ENCODE measurements at places on chromosomes 4 and X.

DNA sequence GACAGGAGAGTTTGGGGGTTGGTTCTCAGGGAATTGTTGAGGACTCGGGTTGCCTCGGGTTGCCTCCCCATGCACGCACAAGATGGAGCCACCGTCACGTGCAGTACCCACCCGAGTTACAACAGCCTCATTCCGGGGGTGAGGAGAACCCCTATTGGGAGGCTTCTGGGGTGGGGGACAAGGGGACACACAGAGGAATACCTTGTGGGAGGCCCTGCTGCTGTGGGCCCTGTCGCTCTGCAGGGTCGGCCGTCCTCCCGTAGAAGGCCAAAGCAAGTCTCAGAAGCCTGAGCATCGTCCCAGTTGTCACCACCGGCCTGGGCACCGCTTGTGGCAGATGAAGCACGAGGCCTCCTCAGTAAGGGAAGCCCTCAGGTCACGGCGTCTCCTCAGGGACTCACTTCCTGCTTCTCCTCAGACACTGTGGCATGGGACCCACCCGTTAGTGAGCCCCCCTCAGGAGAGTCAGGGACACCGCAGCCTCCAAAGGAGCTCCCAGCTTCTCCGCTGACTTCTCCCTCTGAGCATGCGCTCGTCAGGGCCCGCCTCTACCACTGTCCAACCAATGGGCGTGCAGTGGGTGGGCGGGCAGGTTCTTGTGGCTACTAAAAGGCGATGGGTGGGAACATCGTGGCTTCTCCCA lies at the start of gene CT55:
CT55 (minus strand) TSS at position 522 of the 643 bp plus-strand sequence; CDS start at position 295, 227 bp downstream.
- DNase-seq = no peak
- no peaks in the 10 kb centered on the region for H3K36me3 ChIP-seq
- H3K4me3 ChIP-seq = no peak within 1 kb of the TSS
- H3K27ac ChIP-seq = no peak within 1 kb of the TSS
- H3K27me3 ChIP-seq = no peaks in the 10 kb centered on the region

- no peaks in the 10 kb centered on the region for H3K27me3 ChIP-seq
- H3K36me3 ChIP-seq = no peaks in the 10 kb centered on the region
- H3K27ac ChIP-seq = no peak overlapping the region
- no peak overlapping the region for H3K4me3 ChIP-seq
- no peak for DNase-seq
- no peaks in the 10 kb centered on the region for H3K4me1 ChIP-seq
These were observed 281.2 kb downstream of the QDPR start for GRCh38 chr4:17230727-17231126.

GRCh38 chrX:3252744-3253143 lies 93.7 kb downstream of the MXRA5 start:
- H3K4me3 ChIP-seq = no peak overlapping the region
- H3K4me1 ChIP-seq = no peaks in the 10 kb centered on the region
- no peak overlapping the region for H3K27ac ChIP-seq
- H3K36me3 ChIP-seq = no peaks in the 10 kb centered on the region
- no peak for DNase-seq

- peak; percentile 3 for DNase-seq
- H3K27me3 ChIP-seq = no peaks in the 10 kb centered on the region
- H3K27ac ChIP-seq = peak overlapping the region; percentile 62
- peaks cover 8% of the 10 kb centered on the region for H3K4me1 ChIP-seq
- H3K4me3 ChIP-seq = no peak overlapping the region
- H3K36me3 ChIP-seq = no peaks in the 10 kb centered on the region
These were observed 20.3 kb upstream of the SPON2 start for GRCh38 chr4:1192493-1193205.

DNA sequence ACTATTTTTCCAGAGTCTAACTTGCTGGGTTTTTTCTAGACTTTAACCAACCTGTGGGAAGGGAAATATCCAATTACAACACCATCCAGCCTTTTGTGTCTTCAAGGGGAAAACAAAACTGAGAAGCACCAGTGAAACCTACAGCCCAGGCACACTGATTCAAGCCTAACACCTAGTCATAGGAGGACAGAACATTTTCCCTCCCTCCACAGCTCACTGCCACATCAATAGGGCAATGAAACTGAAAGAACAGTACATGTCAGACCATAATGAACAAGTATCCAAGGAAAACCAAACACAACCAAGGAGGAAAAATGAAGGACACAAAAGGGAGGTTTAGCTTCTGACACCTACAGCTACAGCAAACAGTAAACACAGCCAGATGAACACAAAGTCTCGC lies 17.6 kb downstream of the MAGEA8 start:
- H3K4me1 ChIP-seq = no peaks in the 10 kb centered on the region
- H3K4me3 ChIP-seq = no peak overlapping the region
- no peaks in the 10 kb centered on the region for H3K27me3 ChIP-seq
- no peaks in the 10 kb centered on the region for H3K36me3 ChIP-seq
- H3K27ac ChIP-seq = no peak overlapping the region

- H3K36me3 ChIP-seq = no peaks in the 10 kb centered on the region
- no peak overlapping the region for H3K27ac ChIP-seq
- no peaks in the 10 kb centered on the region for H3K27me3 ChIP-seq
- no peaks in the 10 kb centered on the region for H3K4me1 ChIP-seq
These were observed 11.7 kb downstream of the MORF4L2 start for GRCh38 chrX:103674531-103675454.

DNA sequence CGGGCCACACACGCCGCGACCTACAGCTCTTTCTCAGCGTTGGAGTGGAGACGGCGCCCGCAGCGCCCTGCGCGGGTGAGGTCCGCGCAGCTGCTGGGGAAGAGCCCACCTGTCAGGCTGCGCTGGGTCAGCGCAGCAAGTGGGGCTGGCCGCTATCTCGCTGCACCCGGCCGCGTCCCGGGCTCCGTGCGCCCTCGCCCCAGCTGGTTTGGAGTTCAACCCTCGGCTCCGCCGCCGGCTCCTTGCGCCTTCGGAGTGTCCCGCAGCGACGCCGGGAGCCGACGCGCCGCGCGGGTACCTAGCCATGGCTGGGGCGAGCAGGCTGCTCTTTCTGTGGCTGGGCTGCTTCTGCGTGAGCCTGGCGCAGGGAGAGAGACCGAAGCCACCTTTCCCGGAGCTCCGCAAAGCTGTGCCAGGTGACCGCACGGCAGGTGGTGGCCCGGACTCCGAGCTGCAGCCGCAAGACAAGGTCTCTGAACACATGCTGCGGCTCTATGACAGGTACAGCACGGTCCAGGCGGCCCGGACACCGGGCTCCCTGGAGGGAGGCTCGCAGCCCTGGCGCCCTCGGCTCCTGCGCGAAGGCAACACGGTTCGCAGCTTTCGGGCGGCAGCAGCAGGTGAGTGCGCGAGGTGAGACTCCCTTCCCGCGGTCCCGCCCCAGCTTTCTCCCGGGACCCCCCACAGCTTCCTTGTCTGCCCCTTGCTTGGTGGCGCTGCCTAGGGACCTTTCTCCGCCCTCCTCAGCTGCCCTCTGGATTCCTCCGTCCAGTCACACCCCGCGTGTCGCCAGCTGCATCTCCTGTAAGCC lies 678 bp downstream of the BMP3 start:
- H3K4me1 ChIP-seq = no peaks in the 10 kb centered on the region
- DNase-seq = no peak
- H3K36me3 ChIP-seq = no peaks in the 10 kb centered on the region
- peak overlapping the region; percentile 35 for H3K4me3 ChIP-seq
- no peak overlapping the region for H3K27ac ChIP-seq

GRCh38 chrX:4909348-4909747 lies 1195.9 kb upstream of the PRKX start:
- no peaks in the 10 kb centered on the region for H3K27me3 ChIP-seq
- no peak for DNase-seq
- no peaks in the 10 kb centered on the region for H3K4me1 ChIP-seq
- no peak overlapping the region for H3K4me3 ChIP-seq
- no peaks in the 10 kb centered on the region for H3K36me3 ChIP-seq

GRCh38 chr4:159384632-159385031 lies 281.8 kb downstream of the RAPGEF2 start:
- no peak overlapping the region for H3K27ac ChIP-seq
- H3K4me1 ChIP-seq = no peaks in the 10 kb centered on the region
- no peaks in the 10 kb centered on the region for H3K36me3 ChIP-seq
- no peaks in the 10 kb centered on the region for H3K27me3 ChIP-seq

DNA sequence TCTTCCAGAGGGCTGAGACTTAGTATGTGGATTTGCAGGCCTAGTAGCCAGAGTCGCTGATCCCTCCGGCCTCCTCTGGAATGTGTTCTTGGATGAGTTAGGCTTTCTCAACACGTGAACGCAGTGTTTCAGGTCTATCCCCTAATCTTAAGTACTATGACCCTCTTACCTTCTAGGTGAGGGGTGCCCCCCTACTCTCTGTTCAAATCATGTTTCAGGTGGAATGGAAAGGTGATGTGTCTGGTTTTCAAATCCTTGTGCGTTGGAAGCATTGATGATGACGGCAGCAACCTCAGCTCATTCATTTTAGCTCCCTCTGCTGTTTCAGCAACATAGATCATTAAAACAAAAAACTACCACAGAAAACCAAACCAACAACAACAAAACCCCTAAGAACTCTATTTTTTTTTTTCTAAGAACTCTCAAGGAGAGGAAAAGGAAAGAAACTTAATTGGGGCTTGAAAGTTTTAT lies 56.4 kb downstream of the RWDD4 start:
- no peaks in the 10 kb centered on the region for H3K4me1 ChIP-seq
- no peak overlapping the region for H3K27ac ChIP-seq
- no peaks in the 10 kb centered on the region for H3K27me3 ChIP-seq
- H3K36me3 ChIP-seq = no peaks in the 10 kb centered on the region
- no peak for DNase-seq

DNA sequence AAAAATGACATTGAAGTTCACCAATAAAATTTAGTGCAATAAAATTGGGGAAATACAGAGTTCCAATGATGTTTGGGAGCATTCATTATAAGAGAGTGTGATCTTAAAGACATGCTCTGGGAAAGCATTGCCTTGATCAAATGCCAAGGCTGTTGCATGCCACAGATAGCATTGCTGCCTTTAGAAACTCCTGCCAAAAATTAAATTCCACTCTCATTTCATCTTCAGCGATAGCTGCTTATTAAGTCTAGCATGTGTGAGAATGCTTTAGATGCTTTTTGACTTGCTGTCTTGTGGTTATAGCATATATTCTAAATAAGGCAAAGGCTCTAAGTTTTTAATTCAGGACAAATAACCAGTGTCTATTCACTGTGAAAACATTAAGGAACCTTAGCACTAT lies 49.3 kb downstream of the NPNT start:
- H3K36me3 ChIP-seq = no peaks in the 10 kb centered on the region
- no peak overlapping the region for H3K27ac ChIP-seq
- H3K4me1 ChIP-seq = no peaks in the 10 kb centered on the region
- H3K4me3 ChIP-seq = no peak overlapping the region
- no peak for DNase-seq

DNA sequence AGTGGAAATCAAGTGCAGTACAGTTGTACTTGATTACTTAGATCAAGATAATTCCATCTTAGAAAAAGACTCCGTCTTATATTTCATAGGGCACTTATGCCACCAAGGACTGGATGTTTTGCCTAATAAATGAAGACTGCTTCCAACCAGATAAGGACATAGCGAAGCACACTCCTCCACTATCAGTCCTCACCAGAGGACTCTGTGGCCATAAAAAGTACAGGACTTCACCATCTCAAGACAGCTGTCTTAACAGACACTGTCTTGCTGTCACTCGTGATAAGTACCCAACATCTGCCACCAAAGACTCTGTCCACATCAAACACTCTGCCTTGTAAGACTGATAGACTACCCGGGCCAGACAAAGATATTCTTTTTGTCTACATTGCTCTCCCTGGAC lies 352.0 kb downstream of the TRAM1L1 start:
- no peaks in the 10 kb centered on the region for H3K27me3 ChIP-seq
- no peaks in the 10 kb centered on the region for H3K4me1 ChIP-seq
- no peak overlapping the region for H3K4me3 ChIP-seq
- no peak for DNase-seq
- no peaks in the 10 kb centered on the region for H3K36me3 ChIP-seq
- no peak overlapping the region for H3K27ac ChIP-seq

DNA sequence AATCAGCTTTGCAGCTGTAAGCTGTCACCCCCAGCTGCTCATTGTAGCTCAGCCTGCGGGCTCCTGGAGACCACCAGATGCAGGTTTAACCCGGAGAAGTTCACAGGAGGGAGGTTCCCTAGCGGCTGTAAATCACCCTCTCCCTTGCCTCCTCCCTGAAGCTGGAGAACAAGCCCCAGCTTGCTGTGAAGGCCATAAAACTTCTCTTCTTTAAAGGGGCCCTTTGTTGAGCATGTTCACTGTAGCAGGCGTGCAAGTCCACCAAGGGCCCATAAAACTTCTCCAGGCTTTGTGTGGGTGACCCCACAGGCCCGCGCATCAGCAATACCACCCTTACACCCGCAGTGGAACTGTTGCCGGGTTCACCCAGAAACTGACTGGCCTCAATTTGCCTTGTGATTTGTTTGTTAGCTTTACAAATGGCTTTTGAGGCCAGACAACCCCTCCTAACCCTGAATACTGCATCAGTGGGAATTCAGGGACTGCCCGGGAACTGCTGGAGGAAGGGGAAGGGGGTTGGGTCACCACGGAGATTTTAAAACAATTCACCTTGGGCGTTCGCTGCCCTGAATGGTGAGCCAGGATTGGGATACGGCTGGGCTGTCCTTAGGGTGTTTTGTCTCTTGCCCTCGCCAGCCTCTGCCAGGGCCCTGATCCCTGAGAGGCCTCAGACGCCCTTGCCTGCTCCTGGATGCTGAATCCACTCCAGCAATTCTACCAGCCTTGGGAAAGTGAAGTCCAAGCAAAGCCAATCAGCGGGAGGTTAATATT lies 49.5 kb upstream of the ATP6AP2 start:
- H3K36me3 ChIP-seq = no peaks in the 10 kb centered on the region
- H3K27ac ChIP-seq = no peak overlapping the region
- no peak overlapping the region for H3K4me3 ChIP-seq

DNA sequence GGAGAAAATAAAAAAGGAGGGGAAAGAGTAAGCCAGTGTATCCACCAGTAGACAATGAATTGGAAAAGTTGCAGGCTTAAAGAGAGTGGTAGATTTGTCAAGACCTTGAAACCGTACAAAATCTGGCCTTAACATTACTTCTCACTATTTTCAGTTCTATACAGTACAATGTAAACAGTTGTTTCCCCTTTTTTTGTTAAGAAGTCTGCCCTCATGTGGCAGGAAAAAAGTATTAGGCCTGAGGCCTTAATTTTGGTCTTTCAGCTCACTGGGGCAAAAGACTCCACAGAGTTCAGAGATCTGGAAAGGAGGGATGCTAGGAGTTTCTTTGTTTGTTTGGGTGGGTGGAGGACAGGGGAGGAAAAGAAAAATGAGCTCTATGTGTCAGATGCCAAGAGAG lies 92.8 kb upstream of the CCDC160 start:
- no peak overlapping the region for H3K4me3 ChIP-seq
- no peak overlapping the region for H3K27ac ChIP-seq
- H3K27me3 ChIP-seq = no peaks in the 10 kb centered on the region

DNA sequence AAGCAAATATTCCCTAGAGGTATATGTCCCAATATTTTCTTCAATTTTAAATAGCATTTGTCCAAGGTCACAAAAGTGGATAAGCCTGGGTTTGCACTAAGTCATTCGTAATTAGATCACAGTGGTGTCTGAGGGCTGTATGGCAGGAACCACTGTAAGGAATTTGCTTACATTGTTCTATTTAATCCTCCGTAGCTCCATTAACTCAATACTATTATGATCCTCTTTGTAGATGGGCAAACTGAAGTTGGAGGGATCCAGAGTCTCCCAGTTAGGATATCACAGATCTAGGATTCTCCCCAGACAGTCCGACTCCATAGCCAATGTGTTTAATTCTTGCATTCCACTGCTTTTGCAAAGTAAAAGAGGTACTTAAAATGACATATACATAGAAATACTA lies 242.7 kb upstream of the DCAF8L1 start:
- no peak overlapping the region for H3K4me3 ChIP-seq
- DNase-seq = no peak
- H3K27me3 ChIP-seq = no peaks in the 10 kb centered on the region
- H3K36me3 ChIP-seq = no peaks in the 10 kb centered on the region
- no peak overlapping the region for H3K27ac ChIP-seq
- no peaks in the 10 kb centered on the region for H3K4me1 ChIP-seq
